ENCODE measurements at places on chromosomes 11 and 22. TPM values are rescaled to one million over a fixed set of nuclear protein-coding genes. Genes with fewer than 3 reads are reported as not detected.
A peak's percentile ranks its signal among the peaks of the same experiment; 100 is the strongest.

GRCh38 chr11:86143087-86144030, 74.5 kb upstream of the PICALM start:
- DNase-seq: no peak

- peak; percentile 26 for DNase-seq
These were observed 4.2 kb downstream of the APOBEC3H start for GRCh38 chr22:39101226-39101625.

GRCh38 chr22:21714786-21715185, 20.8 kb downstream of the YPEL1 start:
- DNase-seq: no peak

Gene OR5B3
- total RNA-seq: not detected

Gene ASCL2
- total RNA-seq: 0.60 TPM

Gene PPP2R5B
- total RNA-seq: 6.8 TPM

Gene POLA2
- total RNA-seq: 3.9 TPM

Gene MRGPRX3
- not detected for total RNA-seq
